Stimulated activated CD4-positive, alpha-beta T cell treated with anti-CD3 and anti-CD28 coated beads, Interleukin-4, amount 100 ng/mL, for 48 hours (primary cell): ENCODE measurements at places on chromosomes 2 and 18.

- DNase-seq, result no peak
These were observed 38.5 kb downstream of the NCK2 start for GRCh38 chr2:105783151-105783738.

- DNase-seq, result no peak
These were observed 47.4 kb upstream of the RMDN2 start for GRCh38 chr2:37877457-37878315.

DNA sequence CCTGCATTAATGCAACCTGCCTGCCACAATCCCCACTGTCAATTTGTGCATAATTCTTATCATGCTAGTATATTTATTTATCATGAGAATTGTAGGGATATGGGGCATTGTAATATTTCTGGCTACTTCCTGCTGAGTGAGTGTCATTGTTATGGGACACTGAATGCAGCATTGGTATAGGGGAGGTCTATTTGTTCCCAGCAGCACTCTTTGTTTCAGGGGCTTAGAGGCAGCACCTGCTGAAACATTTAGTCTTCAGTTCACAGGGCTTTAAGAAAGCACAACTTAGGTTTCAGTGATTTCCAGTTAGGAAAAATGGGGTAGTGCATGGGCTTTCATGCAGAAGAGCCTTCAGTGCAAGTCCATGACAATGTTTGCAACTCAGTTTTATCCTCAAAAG is 23.6 kb downstream of the SULT1C3 start:
- DNase-seq, result no peak

DNA sequence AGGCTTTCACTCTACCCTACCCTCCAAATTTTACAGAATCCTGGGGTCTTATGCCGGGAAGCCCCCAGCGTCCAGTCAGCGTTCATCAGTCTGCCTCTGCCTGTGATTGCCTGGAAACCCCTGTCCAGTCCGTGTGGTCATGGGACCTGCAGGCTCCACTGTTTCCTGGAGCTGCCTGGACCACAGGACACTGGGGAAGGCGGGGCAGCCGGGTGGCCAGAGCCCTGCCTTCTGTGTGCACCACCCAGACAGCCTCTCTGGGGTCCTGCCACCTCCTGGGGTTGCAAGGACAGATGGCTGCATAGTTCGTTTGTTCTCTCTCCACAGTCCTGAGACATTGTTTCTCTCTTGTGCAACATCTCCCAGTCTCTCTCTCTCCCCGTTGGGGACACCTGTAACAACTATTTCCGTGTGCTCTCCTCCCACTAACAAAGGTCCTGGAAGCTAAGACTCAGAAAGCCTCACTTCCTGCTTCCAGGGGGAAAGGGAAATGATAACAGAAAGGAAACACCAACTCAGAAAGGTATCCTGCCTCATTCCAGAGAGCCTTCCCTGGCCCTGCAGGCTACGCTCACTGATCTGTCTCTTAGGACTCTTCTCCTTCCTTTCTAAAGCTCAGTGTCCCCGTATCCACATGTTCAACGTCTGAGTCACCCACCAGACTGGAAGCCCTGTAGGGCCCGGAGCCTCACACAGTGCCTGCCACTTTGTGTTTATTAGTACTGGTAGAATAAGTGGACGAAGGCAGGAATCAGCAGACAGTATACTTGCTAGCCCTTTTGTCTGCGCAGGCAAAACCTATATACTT is 192.8 kb upstream of the RAB12 start:
- no peak for DNase-seq
